ENCODE measurements at places on chromosomes 2 and 18.

GRCh38 chr18:70494524-70494923 lies 205.7 kb downstream of the SOCS6 start:
- DNase-seq = no peak

DNA sequence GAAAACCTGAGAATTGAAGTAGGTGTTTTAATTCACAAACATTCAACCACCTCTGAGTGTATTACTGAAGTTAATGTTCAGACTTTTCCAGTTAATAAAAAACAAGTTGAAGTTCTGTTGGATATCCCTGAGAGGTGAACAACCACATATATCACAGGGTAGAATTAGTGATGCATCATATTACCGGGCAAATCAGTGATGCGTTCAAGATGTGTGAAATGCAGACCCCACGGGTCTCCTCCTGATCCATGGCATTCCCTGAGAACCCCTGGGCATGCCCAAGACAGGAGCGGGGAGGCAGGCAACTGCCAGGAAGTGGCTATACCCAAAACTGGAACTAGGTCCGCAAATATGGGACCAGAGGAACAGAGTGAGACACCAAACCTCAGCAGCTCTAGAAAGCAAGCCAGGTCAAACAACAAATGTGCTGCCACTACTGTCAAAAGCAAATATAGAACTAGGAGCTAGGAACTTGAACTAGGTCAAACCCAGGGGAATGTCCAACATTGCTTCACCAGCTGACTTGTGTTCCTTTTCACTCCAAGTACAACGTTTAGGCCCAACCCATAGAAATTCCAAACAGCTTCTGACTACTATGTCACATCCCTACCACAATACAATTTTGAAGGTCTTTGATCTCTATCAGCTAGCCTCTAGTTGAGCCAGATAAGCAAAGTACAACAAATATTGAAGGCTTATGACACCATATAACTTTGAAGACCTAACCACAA lies 20.2 kb downstream of the PSTPIP2 start:
- no peak for DNase-seq

DNA sequence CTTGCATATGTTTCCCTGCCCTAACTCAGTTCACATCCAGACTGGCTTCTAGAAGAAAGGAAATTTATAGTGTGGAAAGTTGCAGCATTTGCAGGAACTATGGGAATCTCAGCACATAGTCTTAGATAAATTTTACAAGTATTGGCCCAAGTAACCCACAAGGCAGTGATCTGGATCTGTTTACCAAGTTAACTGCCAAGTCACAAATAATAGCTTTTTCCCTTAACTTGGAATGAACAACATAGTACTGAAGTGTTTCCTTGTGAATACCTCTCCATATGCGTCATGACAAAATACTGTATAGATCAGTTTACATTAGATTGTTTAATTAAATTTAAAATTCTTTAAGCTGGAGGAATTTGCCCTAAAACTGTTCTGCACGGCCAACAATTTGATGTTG lies 255.8 kb upstream of the EPAS1 start:
- no peak for DNase-seq

- no peak for DNase-seq
These were observed 59.5 kb upstream of the DYNAP start for GRCh38 chr18:54531402-54532065.

DNA sequence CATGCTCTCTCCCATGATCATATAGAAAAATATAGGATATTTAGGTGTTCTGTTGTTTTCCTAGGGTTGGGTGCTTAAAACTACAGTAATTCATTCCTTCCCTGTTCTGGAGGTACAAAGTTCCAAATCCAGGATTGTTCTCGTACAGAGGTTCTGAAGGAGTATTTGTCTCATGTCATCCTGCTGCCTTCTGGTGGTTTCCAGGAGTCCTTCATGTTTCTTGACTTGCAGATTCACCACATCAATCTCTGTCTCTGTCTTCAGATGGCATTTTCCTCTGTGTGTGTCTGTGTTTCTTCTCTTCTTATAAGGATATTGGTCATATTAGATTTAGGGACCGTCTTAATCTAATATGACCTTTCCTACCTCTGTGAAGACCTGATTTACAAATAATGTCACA lies 397.9 kb downstream of the NYAP2 start:
- DNase-seq = no peak

DNA sequence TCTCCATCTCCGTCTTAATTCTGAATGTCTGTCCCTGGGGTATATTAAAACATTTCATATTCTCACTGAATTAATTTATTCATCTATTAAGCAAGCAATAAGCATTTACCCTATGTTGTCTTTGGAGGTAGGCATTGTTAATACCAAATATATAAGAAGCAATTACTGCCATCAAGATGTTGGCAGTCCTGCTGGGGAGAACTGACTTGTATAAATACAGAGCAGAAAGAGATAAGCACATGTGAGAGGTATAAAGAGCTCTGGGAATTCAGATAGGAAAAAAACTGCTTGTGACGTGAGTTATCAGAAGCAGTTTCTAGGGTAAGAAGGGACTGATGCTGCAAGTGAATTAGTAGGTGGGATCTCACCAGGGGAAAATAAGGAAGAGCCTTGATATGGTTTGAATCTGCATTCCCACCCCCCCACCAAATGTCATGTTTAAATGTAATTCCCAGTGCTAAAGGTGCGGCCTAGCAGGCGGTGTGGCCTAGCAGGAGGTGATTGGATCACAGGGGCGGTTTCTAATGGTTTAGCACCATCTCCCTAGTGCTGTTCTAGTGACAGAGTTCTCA lies 286.8 kb downstream of the RAD51AP2 start:
- DNase-seq = no peak

DNA sequence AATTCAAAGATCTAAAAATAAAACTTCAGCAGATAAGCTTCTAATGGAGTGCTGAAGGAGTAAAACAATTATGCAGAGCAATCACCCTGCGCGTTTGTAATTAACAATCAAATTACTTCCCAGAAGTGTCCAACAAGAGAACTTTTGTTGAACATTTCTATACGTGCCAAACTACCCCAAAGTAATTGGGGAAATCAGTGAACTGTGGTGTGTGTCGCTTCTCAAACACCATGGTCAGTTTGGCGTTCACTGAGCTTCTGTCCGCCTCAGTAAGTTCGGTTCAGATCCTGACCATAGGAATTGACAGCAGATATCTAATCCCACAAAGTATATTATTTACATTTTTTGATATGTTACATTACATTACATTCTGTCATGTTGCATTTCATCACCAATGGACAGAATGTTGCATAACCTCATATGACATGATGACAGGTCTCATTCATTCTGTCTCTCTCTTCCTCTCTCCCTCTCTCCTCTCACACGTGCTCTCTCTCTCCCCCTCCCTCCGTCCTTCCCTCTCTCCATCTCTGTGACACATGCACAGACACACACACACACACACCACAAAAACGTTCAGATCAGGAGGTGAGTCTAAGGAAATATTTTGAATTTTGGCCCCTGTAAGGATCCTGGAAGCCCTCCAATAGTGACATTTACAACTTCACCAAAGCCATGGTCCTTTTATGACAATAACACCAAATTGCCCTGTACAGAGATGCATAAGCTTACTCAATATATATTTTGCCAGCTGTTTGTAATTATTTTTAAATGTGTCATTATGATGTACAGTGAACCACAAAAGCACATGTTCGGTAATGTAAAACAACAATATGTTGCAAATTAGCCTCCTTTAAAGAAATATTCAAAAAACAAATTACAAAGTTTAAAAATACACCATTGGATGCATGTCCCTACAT lies 269.2 kb downstream of the FIGN start:
- DNase-seq = no peak

- DNase-seq = no peak
These were observed 647 bp downstream of the PSME4 start for GRCh38 chr2:53969968-53970723.

DNA sequence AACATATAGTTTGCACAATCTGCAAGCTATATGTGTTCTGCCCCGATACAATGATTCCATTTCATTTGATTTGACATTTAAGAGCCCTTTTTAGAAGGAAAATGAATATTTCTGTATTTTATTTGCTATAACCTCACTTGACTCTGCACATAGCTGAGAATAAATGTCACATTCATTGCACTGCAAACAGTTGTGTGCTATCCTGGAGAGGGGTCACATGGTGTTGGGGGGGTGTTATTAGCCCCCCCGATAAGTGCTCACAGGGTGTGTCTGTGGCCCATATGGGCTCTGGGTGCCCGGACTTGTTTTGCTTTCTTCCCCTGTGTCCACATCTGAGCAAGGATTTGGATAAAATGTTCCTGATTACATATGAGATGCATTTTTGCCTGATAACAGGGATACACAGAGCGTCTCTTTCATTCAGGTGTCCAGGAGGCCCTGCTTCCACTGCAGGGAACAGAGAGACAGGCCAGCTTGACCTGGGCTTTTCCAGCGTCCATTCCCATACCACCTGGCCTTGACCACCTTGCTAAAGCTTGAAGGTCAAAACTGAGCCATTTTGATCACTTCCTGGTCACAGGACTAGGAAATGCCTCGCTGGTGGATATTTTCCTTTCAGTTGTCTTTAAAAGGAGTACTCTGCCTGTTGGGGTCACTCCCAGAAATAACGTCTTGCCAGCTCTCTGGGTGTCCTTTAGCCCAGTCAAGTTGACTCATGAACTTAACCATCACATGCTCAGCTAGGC lies 38.4 kb upstream of the ID2 start:
- no peak for DNase-seq

GRCh38 chr18:22839340-22839821 lies 93.7 kb upstream of the RBBP8 start:
- no peak for DNase-seq

- DNase-seq = no peak
These were observed 115.4 kb downstream of the ACAA2 start for GRCh38 chr18:49697757-49698524.

DNA sequence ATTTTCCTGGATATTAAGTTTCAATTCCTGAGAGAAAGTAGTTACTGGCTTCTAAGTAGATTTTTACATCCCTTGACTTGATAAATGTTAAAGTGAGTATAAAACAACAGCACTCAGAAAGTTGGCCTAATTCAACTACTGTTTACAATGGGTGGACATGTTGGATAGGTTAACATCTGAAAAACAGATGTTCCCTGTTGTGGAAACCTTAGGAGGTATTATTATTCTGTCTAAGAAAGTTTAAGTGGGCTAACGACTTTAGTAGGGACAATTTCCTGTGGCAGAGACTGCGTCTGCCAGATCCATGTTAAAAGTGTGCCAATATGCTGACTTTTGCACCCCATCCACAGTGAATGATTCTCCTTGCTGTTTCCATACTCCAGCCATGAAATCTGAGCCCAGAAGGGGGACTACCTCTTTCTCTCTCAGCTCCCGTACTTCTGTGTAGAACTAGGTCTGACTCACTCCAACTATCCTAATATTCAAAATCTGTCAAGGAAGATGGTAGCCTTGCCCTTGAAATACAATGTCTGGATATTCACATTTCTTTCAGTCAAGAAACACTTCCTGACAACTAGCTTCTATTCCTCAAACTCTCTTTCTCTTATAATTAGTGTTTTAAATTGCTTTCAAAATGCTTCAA lies 327.5 kb upstream of the HNRNPA3 start:
- no peak for DNase-seq

- no peak for DNase-seq
These were observed 24.9 kb downstream of the GLI2 start for GRCh38 chr2:120760446-120761135.

DNA sequence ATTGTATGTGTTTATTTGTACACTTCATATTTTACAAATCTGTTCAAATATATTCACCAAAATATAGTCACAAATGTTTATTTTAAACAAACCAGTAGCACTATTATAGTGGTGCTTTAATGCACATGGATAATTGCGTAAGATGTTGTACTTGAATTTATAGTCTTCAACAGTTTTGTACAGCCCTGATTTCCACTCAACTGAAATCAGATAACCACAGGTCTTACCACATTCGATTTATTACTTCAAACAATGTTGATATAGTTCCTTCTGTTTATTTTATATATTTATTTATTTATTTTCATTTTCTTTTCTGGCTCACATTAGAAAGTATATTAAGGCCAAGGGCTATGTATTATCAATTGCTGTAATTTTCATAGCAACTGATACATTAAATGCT lies 99.4 kb upstream of the ZNF804A start:
- DNase-seq = no peak

DNA sequence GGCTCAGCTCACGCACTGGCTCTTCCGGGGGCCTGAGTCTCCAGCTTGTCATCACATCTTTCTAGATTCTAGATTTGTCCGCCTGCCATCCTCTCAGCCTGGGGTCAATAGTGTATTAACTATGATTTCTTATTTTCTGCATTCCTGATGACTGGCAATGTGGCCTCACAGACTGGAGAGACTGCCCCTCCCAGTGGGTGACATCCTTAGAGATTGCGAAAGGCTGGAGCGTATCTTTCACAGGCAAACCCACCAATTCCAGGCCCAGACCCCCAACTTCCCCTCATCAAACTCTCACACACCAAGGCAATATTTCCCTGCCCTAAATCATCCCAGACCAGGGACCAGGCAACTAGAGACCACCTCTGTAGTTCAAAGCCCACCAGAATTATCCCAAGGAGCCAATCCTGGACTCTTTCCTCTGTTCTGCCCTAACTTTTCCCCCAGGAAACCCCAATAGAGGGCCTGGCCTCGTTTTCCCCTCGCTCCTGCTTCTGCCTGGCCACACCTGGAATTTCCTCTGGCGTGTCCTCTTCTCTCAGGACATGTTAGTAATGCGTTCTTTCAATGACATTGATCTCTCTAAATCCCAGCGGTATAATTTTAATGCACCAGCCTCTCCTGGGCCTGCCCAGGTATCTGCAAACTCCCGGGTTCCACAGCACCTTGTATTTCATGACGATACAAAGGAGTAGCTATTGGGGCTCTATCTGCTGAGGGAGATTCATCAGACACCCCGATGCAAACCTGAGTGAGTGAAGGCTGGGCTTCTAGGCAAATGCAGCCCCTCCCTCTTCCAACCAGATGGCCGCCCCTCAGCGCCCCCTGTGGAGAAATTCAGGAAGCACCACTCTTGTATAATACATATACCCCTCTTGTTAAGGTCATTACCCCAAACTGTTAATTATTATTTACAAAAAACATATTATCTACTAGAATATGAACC lies 2.4 kb upstream of the KCNF1 start:
- no peak for DNase-seq

DNA sequence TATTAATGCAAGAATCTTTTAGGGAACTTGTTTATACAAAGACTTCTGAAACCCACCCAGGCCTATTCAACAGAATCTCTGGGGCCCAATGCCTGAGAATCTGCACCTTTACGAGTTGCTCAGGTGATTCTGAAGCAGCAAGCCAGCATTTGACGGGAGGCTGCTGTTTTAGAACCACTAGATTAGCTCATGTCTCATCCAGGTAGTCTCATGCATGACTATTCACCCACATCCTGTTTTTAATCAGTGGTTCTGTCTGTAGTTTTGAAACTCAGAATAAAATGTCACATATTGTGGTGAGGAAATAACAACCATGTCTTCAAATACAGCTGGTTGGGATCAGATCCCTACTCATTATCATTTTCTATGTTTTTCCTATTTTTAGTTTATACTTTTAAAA lies 39.5 kb downstream of the CYTIP start:
- DNase-seq = no peak

DNA sequence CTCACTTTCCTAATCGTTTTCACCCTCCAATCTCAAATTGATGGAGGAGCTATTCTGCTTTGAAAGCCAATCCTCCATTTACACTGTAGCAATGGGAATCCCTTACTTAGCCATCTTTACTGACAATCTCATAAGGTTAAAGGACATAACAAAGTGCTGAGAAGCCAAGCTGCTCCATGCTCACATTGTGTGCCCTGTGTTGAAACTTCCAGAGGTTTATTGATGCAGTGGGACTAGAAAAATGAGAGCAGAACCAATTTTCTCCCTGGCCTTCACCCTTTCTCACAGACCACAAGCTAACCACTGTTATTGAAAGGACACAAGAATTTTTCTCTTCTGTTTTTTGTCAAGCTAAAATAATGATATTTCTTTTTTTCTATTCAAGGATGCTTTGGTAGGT lies 63.8 kb downstream of the CSRNP3 start:
- no peak for DNase-seq

GRCh38 chr18:43322132-43322531 lies 44.8 kb upstream of the SYT4 start:
- DNase-seq = no peak

Data from mucosa of gallbladder (tissue), 1 donor.